Bronchial epithelial cell (primary cell): ENCODE measurements at places on chromosomes 6 and 20.

DNA sequence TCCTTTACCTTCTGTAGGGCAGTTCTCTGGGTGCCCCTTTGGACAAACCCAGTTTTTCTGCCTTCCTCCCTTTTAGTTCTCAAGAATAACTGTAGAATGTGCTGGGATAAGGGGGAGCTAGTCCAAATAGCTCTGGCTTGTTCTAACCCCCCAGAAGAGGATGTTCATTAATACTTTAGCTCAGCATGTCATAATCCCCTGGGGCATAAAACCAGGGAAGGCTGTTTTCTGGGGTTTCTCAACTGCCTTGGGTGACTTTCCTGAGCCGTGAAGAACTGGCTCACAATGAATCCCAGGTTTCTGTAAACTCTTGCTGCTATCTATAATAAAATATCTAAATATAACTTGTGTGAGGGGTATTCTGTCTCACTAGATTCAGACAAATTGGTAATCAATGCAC, 44.5 kb upstream of the RNF217 start:
- no peak for DNase-seq

DNA sequence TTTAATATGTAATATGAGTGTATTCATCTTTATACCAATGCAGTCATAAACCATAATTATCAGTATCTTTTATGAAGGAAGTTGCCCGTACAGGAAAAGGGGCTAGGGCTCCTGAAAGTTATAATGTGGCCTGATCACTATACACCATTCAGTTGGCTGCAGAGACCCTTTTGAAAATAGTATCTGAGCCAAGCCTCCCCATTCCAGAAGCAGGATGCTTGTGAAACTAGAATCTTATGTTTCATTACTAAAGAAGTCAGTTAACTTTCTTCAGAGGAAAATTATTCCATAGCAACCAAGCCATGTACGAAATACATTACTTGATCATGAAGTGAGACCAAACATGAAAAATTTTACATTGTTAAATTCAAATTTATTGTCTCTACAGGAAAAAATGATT, 251.5 kb upstream of the TCF21 start:
- DNase-seq: no peak

DNA sequence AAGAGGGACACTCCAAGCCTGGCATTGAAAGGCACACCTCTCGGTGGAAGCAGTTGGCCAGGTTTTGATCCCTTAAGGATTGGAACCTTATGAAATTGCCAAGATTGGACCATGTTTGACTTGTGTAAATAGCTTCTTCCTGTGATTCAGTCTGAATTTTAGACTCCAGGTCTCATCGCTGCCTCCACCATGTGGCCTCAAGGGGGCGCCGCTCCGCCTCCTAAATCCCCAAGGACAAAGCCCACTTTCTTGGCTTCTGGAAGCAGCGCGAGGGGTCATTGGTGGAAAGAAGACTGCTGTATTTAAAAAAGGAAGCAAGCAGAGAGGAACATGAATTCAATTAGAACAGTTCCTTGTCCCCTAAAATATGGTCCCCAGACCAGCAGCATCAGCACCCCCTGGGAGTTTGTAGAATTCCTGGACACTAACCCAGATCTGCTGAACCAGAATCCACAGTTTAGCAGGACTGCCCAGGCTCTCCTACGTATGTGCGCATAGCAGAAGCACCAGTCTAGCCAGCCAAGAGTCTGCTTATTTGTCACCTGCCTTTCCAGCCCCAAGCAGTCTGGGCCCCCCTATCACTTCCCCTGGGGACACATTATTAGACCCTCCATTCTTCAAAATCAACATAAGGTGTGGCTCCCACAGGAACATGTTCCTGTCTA, 108.5 kb downstream of the LY86 start:
- DNase-seq: peak; percentile 85

GRCh38 chr20:1616858-1617434, 2.9 kb downstream of the SIRPB1 start:
- no peak for DNase-seq

DNA sequence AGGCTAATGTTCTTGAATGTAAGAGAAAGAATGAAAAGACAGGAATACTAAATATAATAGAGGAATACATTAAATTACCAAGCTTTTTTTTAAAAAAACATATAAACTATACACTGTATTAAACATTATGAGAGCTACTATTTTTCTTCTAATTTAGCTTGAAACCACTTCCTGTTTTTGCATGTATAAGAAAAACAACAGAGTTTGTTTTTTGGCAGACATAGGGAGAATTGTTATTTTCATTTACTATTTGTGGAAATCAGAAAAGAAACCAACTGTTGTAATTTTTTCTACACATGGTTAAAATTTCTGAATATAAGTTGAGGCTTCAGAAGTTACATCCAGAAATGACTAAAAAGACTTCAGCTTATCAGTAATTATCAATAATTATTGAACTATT, 991.8 kb upstream of the GJE1 start:
- no peak for DNase-seq

GRCh38 chr6:121826156-121826810, 390.8 kb downstream of the GJA1 start:
- DNase-seq: peak; percentile 99

DNA sequence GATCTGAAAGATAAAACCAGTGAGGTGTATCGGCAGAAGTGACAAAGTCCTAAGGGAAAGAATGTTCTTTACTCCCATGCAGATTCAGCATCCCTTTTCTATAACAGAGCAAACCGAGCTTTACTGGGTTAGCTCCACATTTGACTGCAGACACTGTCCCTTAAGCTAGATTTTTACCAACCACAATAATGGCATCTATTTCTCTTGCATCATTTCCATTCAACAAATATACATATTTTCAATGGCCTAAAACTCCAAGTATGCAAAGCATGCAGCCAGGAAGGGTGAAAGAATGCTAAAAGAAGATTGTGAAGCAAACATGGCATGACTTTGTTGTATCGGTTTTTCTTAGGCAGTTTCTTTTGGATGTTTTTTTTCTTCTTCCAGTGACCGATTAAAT, 255.4 kb downstream of the OGFRL1 start:
- DNase-seq: no peak

DNA sequence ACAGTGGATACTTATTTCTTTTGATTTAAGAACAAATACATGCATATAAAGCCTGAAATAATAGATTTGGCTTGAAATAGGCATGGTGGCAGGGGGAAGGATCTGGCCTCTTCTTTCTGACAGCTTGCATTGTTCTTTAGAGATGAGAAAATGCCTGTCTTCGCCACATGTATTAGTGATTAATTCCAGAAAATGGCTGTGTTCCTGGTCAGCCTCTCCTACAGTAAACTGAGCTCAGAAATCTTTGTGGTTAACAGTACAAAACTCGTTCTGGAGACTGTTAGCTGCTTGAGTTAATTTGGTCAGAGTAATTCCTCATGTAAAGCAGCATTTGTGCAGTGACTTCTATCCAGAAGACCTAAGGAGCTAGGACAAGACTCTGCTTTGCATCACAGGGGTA, 151.5 kb downstream of the EYA4 start:
- no peak for DNase-seq

DNA sequence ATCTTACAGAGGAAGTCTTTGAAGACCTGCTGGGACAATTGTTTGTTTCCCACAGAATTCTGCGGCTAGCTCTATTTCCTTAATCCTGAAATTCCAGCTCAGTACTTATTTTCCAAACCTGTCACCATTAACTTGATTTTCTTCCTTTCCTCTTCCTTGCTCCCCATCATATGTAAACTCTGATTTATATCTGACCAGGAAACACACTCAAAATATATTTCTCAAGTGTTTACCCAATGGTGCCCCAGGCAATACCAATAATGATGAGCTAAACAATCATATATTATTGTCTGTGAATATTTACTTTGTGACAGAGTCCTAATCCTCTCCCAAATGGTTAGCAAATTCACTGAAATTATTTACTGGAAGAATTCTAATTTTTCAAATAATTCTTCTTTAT, 597.3 kb downstream of the PKHD1 start:
- DNase-seq: no peak

GRCh38 chr6:138406443-138406842, 2.4 kb downstream of the HEBP2 start:
- no peak for DNase-seq

DNA sequence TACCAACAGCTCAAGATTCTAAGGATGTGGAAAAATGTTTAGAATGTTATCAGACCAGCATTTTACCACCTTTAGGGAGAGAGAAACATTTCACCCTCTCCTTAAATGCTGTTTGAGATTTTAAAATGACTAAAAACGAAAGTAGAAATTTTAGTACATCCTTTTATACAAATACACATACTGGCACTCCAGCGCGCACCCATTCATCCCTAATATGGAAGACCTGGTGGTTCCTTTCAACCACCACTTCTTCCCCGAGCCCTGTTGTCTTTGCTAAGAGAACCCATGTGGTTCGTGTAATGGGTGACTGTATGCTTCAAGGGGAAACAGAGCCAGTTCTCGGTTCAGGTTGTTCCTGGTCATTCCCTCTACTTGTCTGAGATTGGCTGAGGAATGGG, 21.3 kb downstream of the SPATA2 start:
- no peak for DNase-seq

GRCh38 chr6:9002833-9003232, 567.5 kb upstream of the SLC35B3 start:
- DNase-seq: peak; percentile 53

GRCh38 chr6:6806844-6807518, 218.5 kb downstream of the LY86 start:
- peak; percentile 28 for DNase-seq

- DNase-seq: no peak
Observed at GRCh38 chr20:4534315-4534714, 187.4 kb upstream of the PRND start.

DNA sequence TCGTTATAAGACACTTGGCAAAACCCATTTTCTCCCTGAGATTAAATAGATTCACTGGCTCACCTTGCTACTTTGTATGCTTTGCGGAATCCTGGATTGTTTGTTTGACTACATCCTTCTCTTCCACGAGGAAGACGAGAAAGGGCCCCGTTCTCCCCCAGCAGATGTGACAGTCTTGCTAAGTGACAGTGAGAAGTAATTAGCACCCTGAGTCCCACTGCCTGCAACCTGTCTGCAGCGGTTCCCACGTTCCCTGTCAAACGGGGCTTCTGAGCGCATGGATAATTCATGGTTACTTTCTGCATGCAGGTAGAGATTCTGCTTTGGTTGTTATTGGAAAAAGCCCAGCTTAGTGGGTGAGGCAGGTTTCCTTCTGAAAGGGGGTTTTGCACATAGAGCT, 163.7 kb downstream of the CDH26 start:
- no peak for DNase-seq

GRCh38 chr20:20814685-20815084, 102.2 kb upstream of the RALGAPA2 start:
- DNase-seq: no peak

GRCh38 chr6:43193929-43194328, 11.9 kb downstream of the CUL9 start:
- no peak for DNase-seq

GRCh38 chr20:55095745-55096400, 620.5 kb downstream of the DOK5 start:
- no peak for DNase-seq

- DNase-seq: no peak
Observed at GRCh38 chr6:118780668-118781067, 113.3 kb upstream of the ASF1A start.

DNA sequence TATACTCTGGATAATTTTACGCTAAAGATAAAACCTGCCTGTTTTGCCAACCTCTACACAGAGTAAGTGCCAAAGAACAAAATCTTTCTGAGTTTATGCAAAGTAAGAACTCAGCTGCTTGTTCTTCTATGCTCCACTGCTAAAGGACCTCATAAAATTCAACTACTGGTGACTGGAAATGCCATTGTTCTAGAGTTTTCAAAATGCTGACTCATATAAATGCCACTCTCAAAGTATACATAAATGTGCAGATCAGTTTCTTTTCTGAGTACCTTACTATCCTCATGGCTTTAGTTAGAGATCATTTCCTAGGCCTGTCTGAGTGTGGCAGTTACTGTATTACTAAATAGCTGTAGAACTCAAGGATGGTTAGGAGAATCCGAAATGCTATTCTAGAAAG, 45.6 kb downstream of the LYRM4 start:
- DNase-seq: no peak

DNA sequence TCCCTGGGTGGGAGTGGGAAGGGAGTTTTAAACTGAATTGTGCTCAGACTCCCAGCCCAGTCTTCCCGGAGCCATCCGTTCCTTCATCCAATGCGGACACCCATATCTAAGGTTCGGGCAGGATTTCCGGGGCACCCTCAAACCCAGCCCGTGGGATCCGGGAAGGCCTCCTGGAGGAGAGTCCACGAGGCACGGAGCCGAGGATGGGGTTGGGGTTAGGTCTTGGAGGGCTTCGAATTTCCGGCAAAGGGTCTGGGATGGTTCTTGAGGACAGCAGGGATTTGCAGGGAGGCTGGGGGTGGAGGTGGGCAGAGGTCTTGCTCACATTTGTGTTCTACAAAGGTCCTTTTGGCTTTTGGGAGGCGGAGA, 49.5 kb upstream of the SLC32A1 start:
- DNase-seq: no peak
